ENCODE measurements at places on chromosomes 4 and X.

DNA sequence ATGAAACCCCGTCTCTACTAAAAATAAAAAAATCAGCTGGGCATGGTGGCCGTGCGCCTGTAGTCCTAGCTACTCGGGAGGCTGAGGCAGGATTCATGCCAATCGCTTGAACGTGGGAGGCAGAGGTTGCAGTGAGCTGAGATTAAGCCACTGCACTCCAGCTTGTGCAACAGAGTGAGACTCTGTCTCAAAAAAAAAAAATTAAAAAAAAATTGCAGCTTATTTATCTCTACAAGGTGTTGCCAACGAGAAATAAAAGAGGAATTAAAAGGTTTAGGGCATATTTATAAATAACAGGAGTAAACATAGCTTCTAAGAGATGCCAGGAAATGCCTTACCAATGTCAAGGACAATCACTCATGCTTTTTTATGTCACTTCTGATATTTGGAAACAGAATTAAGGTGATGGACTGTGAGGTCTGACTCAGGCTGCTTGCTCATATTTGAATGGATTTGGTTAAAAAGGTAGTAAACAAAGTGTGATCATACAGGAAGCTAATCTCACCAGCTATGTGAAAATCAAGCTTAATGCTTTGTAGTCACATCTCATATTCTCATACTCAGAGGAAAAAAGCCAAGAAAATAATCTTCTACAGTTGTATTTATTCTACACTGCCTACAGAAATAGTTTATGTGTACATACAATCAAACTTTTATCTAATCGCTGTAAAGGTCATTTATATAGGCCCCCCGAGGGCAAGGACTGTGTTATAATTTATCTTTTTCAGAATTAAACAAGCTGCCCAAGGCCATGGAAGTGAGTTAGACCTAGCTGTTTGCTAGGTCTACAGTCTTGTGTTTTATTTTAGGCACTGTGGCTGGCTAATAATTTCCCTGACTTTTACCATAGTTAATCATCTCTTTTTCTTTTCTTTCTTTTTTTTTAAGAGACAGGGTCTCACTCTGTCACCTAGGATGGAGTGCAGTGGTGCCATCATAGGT is 61.1 kb upstream of the RBMX start:
- no peak for DNase-seq

GRCh38 chr4:78862314-78862737 is 76.9 kb downstream of the PAQR3 start:
- DNase-seq: no peak

- DNase-seq: peak; percentile 15
Measured at GRCh38 chr4:86043755-86044592, 315.9 kb downstream of the MAPK10 start.

GRCh38 chrX:101655534-101655933 is 4.1 kb downstream of the ARMCX2 start:
- DNase-seq: no peak

DNA sequence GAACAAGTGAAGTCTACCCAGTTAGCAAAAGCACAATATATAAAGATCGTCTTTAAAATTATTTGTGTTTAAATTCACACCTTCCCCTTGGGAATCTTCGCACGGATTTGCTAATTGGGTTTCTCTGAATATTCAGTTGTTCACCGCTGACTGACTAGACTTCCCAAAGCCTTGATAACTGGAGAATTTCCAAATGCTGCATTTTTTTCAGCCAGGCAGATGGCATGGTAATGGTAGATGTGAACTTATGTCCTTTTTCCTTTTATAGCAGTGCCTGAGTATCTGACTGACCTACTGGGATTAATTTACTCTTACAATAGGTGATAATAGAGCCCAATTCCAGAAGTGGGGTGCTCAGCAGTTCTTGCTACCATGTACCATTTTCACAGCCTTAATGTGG is 548.1 kb downstream of the PACRGL start:
- no peak for DNase-seq

DNA sequence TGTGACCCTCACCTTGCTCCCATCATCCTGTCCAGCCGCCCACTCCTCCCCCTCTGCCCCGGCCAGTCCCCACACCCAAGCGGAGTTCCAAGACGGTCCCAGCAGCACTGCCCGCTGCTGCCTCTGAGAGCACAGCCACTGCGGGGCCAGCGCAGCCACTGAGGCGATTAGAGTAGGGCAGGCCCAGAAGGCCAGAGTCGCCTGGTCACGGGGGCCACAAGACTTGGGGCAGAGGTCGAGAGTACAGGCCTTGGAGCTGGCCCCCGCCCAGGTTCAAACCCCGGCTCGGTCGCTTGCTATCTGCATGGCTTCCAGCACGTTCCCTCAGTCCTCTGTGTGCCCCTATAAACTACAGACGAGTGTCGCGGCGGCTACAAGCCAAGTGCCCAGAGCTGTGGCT is 53.2 kb upstream of the ADRA2C start:
- DNase-seq: no peak

GRCh38 chr4:72971572-72971971 is 97.9 kb downstream of the COX18 start:
- no peak for DNase-seq

DNA sequence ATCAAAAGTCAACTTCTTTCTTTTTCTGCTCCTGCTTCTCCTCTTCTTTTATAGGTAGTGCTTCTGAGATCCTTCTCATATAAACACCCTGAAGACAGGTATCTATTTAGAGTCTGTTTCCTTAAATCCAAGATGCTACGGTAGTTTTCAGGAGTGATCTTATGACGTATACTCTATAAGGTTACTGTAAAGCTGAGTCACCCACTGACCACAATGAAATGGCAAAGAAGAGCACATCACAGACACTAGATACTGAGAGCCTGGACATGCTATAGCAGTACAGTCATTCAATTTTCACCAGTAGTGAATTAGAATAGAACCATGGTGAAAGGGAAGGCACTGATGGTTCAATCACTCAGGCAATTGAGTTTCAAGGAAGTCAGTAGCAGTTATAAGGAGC is 412.5 kb downstream of the ADAM29 start:
- DNase-seq: no peak

GRCh38 chr4:2891294-2891693 is 47.6 kb downstream of the ADD1 start:
- no peak for DNase-seq

DNA sequence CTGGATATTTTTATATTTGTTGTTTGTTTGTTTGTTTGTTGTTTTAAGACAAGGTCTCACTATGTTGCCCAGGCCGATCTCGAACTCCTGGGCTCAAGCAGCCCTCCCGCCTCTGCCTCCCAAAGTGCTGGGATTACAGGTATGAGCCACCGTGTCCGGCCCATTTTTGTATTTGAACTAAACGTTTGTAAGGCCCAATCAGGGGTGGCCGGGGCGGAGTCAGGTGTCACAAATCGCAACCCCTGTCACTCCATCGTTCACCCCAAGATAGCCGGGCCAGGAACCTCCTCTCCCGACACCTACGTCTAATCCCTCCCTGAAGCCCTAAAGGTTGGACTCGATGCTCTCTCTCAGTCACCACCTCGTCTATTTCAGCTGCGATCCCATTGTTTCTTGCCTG is 722 bp upstream of the EFHC2 start:
- DNase-seq: peak; percentile 2

DNA sequence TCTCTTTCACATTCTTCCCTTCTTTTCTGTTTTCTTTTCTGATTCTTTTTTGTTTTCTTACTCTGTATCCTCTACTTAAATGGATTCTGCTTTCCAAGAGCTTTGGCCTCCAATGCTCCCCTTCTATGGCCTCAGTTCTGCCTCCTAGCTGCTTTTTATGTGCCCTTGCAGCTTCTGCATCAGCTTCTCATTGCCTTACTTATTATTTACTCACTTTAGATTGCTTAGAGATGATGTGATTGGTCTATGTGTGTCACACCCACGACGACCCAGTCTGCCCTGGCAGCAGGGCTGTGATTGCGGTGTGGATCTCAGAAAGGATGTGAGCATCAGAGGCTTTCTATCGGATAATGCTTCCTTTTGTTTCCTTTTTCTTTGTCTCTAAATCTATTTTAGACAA is 71.8 kb upstream of the SMARCA5 start:
- no peak for DNase-seq

DNA sequence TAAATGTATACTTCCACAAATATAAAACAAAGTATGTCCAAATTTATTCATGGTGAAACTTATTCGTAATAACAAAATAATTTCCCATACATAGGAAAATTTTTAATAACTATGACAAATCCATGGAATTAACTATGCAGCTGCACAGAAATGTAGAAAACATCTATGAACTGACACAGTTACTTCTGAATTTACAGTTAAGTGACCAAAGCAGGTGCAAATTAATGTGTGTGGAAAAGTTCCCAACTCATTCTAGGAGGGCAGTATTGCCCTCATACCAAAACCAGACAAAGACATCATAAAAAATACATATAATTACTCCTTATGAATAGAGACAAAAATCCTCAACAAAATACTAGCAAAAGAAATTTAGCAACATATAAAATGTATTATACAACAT is 12.5 kb downstream of the LDOC1 start:
- no peak for DNase-seq

DNA sequence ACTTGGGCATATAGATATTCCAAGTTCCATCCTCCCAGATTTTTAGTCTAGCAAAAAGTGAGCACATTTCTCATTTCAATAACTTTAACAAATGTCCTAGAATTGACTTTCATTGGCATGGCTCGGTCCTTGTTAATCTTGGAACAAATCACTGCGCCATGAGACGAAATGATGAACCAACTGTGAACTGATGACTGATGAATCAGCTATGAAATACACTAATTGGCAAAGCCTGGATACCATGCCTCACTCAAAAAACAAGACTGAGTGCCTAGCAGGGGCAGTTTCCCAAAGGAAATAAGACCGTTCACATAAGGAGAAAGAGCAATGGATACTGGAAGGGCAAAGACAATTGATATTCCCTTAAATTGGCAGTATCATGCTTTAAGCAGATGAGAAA is 248.6 kb upstream of the VEGFC start:
- DNase-seq: no peak

DNA sequence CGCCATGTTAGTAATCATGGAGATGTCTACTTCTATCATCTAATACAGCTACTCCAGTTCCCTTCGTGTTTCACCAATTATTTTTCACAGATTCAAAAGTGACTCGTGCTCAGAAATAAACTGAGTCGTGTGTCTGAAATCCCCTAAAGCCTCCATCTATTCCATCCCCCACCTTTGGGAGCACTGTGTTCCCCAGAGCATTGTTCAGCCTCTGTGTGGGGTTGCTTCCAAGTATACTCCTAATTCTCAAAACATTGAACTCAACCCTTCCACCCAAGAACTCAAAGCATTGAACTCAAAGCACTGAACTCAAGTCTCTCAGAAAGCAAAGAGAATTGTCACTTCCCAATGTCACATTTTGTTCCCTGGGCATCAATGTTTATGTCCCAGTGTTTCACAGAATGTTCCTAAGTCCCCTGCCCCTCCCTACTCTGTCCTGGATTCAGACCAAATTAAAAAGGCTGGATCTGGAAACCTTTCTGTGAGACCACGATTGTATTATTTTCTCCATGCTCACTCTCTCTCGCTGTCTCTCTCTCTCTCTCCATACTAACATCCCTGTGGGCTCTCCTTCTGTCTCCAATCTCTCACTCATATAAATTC is 138.5 kb upstream of the QRFPR start:
- no peak for DNase-seq

GRCh38 chr4:27490315-27490714 is 629.7 kb downstream of the STIM2 start:
- no peak for DNase-seq

DNA sequence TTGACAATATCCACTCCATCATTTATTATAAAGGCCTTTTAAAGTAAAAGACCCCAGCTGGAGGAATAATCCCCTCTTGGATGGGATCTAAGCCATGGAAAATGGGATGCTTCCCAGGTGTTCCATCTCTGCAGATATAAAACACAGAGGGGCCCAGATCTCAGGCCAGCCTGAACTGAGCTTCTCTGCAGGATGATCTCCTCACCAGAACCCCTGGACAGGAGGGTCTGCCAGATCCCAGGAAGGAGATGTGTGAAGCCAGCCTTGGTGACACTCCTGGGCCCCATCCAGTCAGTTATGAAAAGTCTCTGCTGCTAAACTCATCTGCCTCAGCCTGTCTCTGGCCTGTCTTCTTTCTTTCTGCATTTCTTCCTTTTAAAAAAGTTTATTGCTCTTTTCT is 56.7 kb downstream of the HTRA3 start:
- DNase-seq: no peak

- DNase-seq: no peak
Measured at GRCh38 chr4:87120411-87121162, 99.8 kb downstream of the KLHL8 start.

DNA sequence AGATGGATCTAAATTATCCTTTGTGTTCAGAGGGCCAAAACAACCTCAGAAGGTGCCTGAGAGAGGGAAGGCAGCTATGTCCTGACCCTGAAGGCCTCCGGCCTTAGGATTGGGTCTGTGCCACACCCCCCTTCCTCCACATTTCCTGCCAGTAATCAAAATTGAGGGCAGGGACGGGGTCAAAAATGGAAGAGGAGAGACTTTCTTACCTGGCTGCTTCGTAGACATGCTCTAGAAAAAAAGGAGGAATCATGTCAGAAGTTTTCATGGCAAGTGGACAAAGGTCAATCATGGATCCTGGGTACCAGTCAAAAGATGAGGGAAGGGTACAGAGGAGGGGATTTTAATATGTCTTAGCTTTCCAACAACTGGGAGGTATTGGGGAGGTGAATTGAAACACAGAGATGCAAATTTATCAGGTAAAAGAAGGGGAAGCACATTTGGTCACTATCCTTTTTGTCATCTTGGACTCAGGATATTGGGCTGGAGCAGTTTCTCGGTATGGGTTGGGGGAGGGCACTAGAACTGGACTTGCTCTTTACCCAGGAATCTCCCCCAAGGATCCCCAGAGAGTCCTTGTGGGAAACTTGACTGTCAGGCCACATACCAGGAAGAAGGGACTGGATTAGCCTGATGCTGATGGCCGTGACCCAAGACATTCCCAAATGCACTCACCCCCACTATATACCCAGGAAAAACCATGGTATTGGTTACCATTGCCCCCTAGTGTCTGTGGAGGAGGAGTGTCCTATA is 17.1 kb downstream of the VSIG4 start:
- DNase-seq: peak; percentile 12

DNA sequence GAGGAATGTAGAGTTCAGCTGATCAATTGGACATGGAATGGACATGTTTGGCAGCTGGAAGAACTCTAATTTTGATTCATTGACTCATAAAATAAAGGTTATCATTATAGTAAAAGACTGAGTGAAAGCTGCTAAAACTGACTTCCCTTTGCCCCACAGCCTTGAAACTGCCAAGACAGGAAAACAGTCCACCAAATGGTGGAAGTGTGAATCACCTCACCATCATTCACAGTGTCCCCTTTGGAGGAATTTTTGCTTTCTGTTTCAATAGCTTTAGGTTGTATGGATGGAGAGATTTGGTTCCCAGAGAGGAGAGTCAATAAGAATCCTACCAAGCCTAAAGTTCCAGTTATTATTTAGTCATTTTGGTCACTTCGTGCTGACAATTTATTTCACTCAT is 20.8 kb upstream of the FREM3 start:
- DNase-seq: no peak

DNA sequence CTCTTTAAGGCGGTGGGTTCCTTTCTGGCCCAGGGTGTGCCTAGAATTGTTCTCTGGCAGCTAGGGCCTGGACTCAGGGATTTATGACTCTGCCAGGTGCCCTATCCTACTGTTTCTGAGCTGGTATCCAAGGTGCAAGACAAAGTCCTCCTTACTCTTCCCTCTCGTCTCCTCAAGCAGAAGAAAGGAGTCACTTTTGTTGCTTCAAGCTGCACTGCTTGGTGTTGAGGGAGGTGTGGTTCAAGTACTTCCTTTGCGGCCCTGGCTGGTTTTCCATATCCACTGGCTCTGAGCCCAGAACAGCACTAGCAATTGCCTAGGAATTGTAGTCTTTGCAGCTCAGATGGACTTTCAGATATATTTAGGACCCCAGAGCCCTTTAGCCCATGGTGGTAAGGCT is 39.3 kb downstream of the RTL3 start:
- no peak for DNase-seq

- peak; percentile 93 for DNase-seq
Measured at GRCh38 chr4:39697740-39698423, at the start of gene UBE2K. Gene UBE2K, plus strand, starts transcription at chr4:39698136. Its CDS starts 192 bp downstream, at chr4:39698328.
